ENCODE measurements at places on chromosomes 5 and 9. TPM values are rescaled to one million over a fixed set of nuclear protein-coding genes. Genes with fewer than 3 reads are reported as not detected.

- DNase-seq: no peak
These were observed 130.5 kb downstream of the ST8SIA4 start for GRCh38 chr5:100772548-100772947.

- peak; percentile 37 for DNase-seq
These were observed 5.6 kb downstream of the FAM221B start for GRCh38 chr9:35822926-35823325.

DNA sequence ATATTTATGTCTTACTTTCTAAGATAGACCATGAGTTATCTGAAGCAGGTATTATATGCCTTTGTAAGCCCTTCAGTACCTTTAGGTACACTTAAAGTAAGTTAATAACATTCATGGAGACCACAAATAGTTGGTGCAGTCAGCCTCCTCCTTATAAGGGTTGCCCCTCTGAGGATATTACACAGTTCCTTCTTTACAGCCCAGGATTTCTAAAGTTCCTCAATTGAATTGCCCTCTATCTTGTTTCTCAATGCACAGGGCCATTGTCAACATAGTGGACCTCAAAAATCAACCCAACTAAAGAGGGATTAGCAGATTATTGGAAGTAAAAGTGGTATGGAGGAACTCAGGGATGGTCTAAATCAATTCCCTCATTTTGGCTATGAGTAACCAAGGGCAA, 50.3 kb downstream of the HMHB1 start:
- DNase-seq: no peak

DNA sequence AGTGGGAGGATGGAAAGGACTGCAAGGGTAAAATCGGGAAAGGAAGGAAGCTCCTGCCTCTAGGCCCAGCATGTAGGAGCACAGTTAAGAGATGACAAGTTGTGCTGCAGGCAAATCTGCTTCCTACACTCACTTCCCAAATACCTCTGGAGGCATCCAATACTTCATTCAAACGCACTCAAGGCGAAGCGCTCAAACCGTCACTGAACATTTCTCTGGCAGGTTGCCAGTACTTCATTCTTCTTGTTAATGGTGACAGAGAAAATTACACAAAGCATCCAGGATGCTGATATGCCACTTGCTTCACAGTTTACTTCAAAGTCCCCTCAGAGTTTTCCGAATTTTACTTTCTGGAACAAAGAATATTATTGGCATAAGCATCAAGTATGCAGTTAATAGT, 59.8 kb downstream of the NREP start:
- DNase-seq: peak; percentile 65

GRCh38 chr5:135596157-135596763, 17.5 kb upstream of the CXCL14 start:
- no peak for DNase-seq

DNA sequence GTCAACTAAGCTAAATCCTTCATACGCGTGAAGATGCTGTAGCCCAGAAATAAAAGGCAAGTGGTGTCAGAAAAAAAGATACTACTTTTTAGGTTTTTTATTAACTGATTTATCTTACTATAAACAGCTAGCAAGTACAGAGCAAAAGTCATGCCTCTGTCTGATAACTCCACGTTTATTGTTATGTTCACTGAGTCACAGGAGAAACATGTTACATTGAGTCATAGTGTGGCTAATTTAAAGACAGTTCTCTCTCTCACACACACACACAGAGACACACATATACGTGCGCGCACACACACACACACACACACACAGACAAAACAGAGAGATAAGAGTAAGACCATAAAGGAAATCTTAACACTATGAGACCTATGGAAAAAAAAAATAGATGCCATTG, 770.0 kb upstream of the CDH10 start:
- peak; percentile 59 for DNase-seq

GRCh38 chr5:131364507-131365050, 100.7 kb downstream of the CDC42SE2 start:
- no peak for DNase-seq

CARD9 gene
- 0.24 TPM for total RNA-seq

Measured in foreskin keratinocyte (primary cell).